Ovary (tissue), 10 donors: ENCODE measurements at places on chromosomes 7 and 10. TPM values are rescaled to one million over a fixed set of nuclear protein-coding genes. Genes with fewer than 3 reads are reported as not detected.

Gene DPP6
- total RNA-seq = 2.7 TPM

DNA sequence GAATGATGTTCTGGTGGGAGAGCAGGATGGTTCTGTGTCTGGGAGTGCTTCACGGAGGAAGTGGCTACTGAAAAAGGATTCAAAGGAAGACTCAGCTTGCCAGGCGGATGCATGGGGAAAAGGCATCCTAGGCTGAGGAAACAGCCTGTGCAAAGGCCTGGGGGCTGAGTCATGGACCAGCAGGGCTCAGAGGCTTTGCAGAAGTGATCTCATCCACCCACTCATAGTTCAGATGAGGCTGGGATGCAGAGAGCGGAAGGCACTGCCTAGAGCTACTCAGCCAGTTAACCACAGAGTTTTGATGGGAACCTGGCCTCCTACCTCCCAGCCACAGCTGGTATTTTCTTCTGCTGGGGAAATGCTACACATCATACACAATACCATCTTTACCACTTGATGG lies 15.8 kb upstream of the ADAMTS14 start:
- no peak for DNase-seq
- H3K27ac ChIP-seq = no peak overlapping the region
- H3K4me1 ChIP-seq = no peaks in the 10 kb centered on the region
- H3K4me3 ChIP-seq = no peak overlapping the region
- no peaks in the 10 kb centered on the region for H3K27me3 ChIP-seq

DNA sequence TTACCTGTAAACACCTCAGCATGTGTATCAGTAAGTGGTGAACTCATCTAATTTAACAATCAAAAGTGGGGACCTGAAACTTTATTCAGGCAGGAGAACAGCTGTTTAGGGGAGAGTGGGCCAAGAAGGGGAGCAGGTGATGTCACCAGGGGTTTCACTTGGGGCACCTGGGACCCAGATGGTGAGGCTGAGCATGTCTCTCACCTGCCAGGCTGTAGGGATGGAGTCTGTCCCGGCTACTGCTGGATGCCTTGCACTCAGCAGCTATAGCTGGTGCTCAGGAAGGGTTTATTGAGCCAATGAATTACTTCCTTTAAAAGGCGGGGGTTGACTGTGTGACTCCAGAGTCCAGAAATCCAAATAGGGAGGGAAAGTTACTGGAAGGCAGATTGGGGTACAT lies 23.0 kb downstream of the CDH23 start:
- no peaks in the 10 kb centered on the region for H3K36me3 ChIP-seq
- no peak overlapping the region for H3K27ac ChIP-seq
- H3K27me3 ChIP-seq = no peaks in the 10 kb centered on the region
- DNase-seq = no peak
- no peak overlapping the region for H3K4me3 ChIP-seq

- H3K4me3 ChIP-seq = no peak overlapping the region
- no peaks in the 10 kb centered on the region for H3K27me3 ChIP-seq
- no peak for DNase-seq
- peaks cover 1% of the 10 kb centered on the region for H3K4me1 ChIP-seq
- no peaks in the 10 kb centered on the region for H3K36me3 ChIP-seq
Measured at GRCh38 chr7:103127006-103127405, 21.9 kb downstream of the NAPEPLD start.

DNA sequence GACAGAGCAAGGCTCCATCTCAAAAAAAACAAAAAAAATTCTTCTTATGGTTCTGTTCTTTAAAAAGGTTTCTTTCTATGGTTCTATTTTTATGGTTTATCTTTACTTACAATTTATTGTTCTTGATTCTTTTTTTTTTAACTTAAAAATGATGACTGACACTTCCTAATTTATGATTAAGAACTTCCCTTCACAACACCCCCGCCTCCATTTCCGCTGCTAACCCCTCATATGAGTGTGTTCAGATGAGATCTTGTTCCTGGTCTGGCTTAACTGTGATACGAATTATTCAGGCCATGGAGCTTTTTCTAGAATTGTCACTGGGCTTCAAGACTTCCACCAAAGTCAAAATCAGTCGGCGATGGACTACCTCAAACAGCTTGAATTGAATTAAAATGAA lies 33.9 kb downstream of the PTER start:
- H3K36me3 ChIP-seq = no peaks in the 10 kb centered on the region
- no peaks in the 10 kb centered on the region for H3K27me3 ChIP-seq
- no peaks in the 10 kb centered on the region for H3K4me1 ChIP-seq
- H3K27ac ChIP-seq = no peak overlapping the region

GRCh38 chr7:45578467-45578866 lies 4.3 kb downstream of the ADCY1 start:
- no peaks in the 10 kb centered on the region for H3K36me3 ChIP-seq
- no peak overlapping the region for H3K27ac ChIP-seq
- H3K4me1 ChIP-seq = peaks cover 3% of the 10 kb centered on the region
- H3K27me3 ChIP-seq = no peaks in the 10 kb centered on the region
- H3K4me3 ChIP-seq = no peak overlapping the region
- DNase-seq = no peak
